CD4-positive, alpha-beta T cell treated with Interleukin-6 at 100 ng/mL for 8 hours (primary cell): ENCODE measurements at places on chromosomes 5 and 9.
A peak's percentile ranks its signal among the peaks of the same experiment; 100 is the strongest.

DNA sequence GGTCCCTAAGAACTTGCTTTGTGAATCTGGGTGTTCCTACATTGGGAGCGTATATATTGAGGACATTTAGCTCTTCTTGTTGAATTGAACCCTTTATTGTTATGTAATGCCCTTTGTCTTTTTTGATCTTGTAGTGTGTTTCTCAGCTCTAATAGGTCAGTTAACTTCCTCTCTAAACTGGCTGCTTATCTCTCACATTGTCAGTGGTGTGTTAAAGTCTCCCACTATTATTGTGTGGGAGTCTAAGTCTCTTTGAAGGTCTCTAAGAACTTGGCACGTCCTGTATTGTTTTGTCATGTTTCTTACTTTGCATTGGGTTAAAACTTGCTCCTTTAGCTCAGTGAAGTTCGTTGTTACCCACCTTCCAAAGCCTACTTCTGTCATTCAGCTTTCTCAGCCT, 36.2 kb downstream of the RIC1 start:
- DNase-seq: no peak

DNA sequence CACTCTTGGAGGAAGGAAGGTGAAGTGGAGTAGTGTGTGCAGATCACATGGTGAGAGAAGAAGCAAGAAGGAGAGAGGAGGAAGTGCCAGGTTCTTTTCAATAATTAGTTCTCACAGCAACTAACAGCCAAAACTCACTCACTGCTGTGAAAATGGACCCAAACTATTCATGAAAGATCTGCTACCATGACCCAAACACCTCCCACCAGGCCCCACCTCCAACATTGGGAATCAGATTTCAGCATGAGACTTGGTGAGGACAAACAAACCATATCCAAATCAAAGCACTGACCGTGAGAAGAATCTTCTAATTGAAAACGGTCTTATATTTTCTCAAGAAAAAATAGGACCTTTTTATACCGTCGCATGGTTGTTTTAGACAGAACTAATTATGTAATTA, 468.7 kb upstream of the TYRP1 start:
- no peak for DNase-seq

DNA sequence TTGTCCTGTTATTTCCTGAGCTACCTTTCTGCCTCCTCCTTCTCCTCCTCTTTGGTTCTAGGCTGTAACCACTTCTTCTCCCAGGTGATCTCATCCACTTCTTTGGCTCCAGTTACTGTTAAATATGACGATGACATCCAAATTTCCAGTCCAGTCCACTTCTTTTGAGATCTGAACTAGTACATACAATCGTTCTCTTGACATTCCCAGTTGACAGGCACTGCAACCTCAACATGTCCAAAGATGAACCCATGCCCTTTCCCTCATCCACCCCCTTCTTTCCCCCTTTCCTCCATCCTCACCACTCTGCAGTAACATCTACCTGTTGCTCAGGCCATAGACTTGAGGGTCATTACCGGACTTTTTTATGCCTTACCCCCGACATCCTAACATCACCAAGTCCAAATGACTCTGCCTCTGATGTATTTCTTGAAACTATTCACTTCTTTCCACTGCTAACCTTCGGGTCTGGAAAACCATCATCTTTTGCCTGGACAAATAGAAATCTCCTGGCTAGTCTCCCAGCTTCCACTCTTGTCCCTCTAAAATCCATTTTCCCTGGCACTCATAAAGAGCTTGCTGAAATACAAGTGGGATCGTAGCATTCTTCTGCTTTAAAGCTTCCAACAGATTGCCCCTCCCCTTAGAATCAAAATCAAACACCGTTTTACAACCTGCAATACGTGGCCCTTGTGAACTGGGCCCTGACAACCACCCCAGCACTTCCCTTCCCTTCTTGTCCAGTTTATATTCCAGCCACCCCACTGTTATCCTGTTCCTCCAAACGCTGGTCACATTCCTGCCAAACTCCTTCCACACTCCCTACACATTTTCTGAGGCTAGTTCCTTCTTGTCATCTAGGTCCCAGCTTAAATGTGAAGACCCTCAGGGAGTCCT, 31.5 kb downstream of the KLF9 start:
- no peak for DNase-seq

- DNase-seq: no peak
Measured at GRCh38 chr9:134963546-134963945, 45.8 kb upstream of the FCN1 start.

DNA sequence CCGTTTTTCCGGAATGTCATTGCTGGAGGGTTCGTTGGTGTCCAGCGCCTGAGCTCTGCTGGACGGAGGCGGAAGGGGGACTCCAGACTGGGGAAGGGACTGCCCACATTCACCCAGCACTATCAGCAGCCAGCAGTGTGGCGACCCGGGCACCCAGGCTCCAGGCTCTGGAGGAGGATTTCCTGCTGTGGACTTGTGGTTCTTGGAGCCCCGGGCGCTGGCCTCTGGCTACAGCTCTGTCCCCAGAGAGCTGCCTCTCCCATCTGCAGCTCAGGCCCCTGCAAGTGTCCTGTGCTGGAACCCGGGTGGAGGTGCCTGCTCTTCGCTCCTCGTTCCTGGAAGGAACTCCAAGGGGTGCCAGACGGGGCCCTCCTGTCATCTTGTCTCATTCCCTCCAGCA, 152.6 kb downstream of the RGS3 start:
- DNase-seq: no peak

- no peak for DNase-seq
Measured at GRCh38 chr5:96781031-96781971, 26.4 kb downstream of the ERAP1 start.

DNA sequence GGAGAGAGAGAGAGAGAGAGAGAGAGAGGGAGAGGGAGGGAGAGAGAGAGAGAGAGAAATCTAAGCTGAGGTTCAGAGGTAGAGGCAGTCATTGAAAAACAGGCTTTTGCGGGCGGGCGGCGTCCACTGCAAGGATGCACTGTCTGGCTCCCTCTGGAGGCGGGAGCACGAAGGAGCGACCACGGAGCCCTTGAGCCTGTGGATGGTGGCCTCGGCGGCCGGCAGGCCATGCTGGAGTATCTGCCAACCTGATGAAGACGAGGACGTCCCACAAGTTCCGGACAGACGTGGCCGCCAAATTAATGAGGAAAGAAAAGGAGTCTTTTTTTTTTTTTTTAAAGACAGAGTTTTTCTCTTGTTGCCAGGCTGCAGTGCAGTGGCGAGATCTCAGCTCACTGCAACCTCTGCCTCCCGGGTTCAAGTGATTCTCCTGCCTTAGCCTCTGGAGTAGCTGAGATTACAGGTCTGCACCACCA, 2.2 kb upstream of the CCDC125 start:
- peak; percentile 73 for DNase-seq

GRCh38 chr5:151094030-151094851, 13.4 kb upstream of the TNIP1 start:
- peak; percentile 37 for DNase-seq

DNA sequence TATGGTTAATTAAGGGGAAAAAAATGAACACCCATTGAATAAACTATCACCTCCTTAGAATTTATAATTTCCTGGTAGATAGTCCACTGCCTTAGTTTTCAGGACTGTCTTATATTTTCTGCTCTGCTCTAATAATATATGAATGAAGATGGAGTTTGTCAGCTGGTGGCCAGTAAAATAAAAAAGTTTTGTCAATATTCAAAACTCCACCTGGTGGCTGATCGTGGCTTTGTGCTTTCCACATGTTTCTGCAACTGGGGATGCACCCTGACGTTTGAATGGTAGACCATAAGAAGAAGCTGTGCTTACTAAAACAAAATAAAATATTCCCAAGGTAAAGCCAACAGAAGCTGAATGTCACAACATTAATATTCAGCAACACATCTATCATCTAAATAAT, 286.6 kb upstream of the IZUMO3 start:
- no peak for DNase-seq

GRCh38 chr9:72113056-72113455, 36.2 kb upstream of the GDA start:
- DNase-seq: no peak

GRCh38 chr5:179187229-179187678, 127.1 kb downstream of the ZNF354C start:
- no peak for DNase-seq

- peak; percentile 47 for DNase-seq
Measured at GRCh38 chr9:121992571-121993212, 100.4 kb downstream of the TTLL11 start.

- peak; percentile 15 for DNase-seq
Measured at GRCh38 chr9:136762915-136763648, 1.2 kb downstream of the LCN15 start.

DNA sequence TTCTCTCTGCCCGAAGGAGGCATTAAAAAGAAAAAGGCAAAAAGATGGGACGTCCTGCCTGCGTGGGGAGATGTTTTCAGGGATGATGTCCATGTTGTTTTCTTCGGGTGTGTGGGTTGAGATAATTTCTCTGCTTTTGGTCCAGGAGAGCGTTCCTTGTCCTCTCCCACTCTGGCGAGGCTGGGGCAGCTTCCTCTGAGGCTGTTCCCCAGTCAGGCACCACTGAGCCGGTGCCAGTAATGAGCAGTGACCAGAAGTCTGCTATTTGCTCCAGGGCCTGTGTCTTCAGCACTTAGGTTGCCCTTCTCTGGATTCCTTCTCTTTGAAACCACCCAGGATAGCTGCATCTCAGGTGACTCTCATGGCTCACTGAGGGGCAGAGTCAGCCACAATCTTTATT, 71.5 kb downstream of the ACER2 start:
- DNase-seq: no peak

- DNase-seq: no peak
Measured at GRCh38 chr5:36150676-36151433, 832 bp downstream of the LMBRD2 start.

DNA sequence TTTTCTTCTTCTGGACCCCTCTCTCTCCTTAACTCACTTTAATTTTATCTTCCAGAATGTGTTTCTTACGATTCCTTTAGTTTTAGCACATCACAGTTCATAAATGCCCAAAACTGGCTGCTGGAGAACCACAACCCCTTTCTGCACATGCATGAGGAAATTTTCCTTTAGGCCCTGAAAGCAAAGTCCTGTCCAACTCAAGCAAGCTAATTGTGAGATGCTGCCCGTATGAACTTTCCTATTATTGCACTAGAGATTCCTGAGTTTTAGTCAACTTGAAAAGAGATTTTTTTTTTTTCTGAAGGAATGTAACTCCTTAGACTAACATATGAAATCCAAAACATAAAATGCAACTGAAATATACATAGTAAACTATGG, 52.1 kb upstream of the DAB2 start:
- DNase-seq: no peak

DNA sequence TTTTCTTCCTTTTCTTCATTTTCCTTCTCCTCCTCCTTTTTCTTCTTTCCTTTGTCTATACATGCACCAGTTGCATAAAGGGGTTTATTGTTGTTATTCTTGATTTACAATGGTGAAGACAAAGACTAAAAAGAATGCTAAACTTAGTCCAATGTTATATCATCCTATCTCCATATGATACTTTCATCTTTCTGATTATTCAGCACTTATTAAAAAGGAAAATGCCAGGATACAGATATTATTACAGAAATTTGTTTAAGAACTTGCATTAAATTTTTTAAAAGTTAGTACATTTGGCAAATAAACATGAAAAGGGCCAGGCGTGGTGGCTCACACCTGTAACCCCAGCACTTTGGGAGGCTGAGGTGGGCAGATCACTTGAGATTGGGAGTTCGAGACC, 1074.9 kb downstream of the EFNA5 start:
- no peak for DNase-seq

DNA sequence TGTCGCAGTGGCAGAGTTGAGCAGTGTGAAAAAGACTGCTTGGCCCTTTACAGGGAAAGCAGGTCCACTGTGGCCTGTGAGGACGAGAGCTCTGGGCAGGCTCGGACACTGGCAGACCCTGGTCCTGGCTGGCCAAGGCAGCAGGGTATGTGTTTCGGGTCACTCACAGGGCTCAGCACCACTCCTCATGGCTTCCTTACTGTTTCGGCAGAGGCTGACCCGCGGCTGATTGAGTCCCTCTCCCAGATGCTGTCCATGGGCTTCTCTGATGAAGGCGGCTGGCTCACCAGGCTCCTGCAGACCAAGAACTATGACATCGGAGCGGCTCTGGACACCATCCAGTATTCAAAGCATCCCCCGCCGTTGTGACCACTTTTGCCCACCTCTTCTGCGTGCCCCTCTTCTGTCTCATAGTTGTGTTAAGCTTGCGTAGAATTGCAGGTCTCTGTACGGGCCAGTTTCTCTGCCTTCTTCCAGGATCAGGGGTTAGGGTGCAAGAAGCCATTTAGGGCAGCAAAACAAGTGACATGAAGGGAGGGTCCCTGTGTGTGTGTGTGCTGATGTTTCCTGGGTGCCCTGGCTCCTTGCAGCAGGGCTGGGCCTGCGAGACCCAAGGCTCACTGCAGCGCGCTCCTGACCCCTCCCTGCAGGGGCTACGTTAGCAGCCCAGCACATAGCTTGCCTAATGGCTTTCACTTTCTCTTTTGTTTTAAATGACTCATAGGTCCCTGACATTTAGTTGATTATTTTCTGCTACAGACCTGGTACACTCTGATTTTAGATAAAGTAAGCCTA, 15.7 kb downstream of the SQSTM1 start:
- DNase-seq: peak; percentile 65

- DNase-seq: no peak
Measured at GRCh38 chr5:174547814-174548213, 176.6 kb upstream of the MSX2 start.

- DNase-seq: no peak
Measured at GRCh38 chr5:171823269-171823668, 37.7 kb downstream of the SMIM23 start.

DNA sequence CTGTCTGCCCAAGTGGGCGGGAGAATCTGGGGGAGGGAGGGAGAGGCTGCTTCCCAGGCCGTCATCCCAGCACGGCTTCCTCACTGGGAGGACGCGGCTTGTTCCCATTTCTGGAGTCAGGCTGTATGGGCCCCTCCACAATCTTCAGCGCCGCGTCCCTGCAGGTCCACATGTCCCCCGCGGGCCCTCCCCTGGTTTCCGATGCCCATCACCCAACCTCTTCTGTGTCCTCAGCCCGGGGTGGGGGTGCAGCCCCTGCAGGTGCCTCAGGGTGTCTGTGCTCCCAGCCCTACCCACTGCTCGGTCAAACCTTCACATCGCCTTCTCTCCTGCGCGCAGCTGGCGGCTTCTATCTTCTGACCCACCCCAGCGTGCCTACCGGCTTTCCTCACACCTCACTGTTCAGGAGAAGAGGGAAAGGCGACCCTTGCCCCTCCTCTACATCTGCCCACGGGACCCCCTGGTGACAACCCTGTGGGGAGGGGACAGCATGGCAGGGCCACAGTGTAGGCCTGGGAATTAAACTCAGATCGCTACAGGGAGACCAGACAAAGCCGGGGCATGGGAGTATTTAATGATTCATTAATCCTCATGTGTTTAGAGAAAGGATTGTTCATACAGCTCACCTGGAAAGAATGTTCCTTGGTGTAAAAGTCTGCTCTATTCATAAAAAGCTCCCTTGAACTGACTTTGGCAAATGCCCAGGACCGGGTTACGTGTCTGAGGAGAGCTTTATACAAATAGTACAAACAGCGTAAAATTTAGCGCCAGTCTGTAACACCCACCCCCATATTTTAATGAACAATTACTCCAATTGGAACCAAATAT, 145.1 kb downstream of the IRX1 start:
- DNase-seq: no peak
